ENCODE measurements at places on chromosomes 1 and 21.

- no peak for DNase-seq
These were observed 401.8 kb downstream of the SRGAP2C start for GRCh38 chr1:121586369-121587229.

DNA sequence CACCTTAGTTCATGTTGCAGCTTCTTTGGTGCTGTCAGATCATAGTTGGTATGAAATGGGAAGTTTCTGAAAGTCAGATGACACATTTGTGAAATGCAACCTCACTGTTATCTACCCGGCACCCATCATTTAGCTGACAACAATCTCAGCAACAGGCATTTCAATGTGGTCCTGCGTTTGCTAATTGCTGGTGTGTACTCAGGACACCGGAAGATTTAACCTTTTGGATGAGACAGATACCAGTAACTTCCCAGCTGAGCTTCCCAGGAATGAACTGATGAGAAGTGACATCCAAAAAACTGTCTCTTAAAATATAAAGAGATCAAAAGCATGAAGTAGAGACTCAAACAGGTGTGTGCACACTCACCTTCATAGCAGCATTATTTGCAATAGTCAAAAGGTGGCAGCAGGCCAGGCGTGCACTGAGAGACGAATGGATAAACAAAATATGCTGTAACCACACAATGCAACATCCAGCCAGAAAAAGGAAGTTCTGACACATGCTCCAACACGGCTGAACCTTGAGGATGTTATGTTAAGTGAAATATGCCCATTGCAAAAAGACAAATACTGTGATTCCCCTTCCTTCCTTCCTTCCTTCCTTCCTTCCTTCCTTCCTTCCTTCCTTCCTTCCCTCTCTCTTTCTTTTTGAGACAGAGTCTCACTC lies 7.9 kb upstream of the CLDN14 start:
- DNase-seq = no peak

DNA sequence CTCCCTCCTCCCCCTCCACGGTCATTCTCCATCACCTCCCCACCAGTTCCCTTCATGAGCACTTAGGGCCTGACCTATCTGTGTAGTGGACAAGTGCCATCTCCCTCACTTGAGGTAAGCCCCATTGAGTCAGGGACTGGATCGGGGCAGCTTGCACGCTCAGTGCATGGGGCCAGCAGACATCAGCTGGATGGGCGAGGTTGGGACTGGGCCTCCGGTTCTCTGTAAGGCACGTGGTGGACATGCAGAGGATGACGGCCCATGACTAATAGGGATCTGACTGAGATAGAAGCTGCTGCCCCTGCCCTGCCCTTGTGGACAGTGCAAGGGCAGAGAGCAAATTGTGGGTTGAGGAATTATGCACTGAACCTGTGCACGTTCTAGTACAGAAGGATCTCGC lies 120.4 kb upstream of the C1orf174 start:
- no peak for DNase-seq

DNA sequence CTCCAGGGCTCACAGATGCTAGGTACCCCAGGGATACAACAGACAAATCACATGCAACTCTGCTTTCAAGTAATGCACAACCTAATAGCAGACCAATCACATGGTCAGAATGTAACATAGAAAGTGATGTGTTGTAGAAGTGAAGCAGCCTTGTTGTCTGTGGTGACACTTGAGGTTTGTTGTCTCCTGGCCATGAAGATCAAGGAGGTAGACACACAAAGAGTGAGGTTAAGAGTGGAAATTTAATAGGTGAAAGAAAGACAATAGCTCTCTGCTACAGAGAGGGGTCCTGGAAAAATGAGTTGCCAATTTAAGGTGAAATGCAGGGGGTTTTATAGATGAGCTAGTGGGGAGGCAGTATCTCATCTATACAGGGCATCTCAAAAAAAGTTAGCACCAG lies 2.5 kb upstream of the TMEM9 start:
- no peak for DNase-seq

DNA sequence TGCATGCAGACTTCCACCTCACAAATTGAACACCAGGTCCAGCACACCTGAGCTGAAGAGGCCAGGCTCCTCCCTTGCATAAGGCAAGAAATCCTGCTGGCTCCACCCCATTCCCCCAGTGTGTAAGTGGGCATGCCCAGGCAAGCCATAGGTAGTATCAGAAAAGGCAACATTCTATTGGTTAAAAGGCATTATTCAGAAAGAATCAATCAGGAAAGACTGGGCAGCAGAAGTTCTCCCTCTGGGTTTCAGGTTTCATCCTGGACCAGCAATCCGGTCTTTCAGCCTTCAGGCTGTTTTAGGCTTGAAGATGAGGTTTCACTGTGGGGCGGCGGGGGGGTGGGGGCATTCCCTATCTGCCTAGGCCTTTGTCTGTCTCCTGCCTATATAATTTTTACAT lies 42.0 kb upstream of the LHX8 start:
- no peak for DNase-seq

DNA sequence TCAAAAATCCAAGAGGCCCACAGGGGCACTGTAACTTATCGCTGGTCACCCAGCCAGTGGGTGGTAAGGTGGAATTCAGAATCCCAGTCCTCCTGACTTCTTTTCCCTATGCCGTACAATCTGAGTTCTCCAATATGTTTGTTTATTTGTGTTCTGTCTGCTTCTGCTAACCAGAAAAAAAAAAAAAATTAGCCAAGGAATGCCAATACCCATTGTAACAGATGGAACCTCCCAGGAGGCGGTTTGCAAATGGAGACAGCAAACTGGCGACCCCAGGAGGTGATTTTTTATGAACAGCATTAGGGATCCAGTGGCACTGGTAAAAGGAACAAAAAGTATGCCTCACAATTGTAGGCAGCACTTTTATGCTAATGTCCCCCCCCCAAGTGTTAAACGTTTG lies 189.0 kb upstream of the FGGY start:
- no peak for DNase-seq

Data from DMS79 (cell line).